T-helper 1 cell (primary cell): ENCODE measurements at places on chromosomes 7 and 10.

GRCh38 chr7:116500078-116500853 lies 728 bp downstream of the CAV2 start:
- DNase-seq, result no peak

DNA sequence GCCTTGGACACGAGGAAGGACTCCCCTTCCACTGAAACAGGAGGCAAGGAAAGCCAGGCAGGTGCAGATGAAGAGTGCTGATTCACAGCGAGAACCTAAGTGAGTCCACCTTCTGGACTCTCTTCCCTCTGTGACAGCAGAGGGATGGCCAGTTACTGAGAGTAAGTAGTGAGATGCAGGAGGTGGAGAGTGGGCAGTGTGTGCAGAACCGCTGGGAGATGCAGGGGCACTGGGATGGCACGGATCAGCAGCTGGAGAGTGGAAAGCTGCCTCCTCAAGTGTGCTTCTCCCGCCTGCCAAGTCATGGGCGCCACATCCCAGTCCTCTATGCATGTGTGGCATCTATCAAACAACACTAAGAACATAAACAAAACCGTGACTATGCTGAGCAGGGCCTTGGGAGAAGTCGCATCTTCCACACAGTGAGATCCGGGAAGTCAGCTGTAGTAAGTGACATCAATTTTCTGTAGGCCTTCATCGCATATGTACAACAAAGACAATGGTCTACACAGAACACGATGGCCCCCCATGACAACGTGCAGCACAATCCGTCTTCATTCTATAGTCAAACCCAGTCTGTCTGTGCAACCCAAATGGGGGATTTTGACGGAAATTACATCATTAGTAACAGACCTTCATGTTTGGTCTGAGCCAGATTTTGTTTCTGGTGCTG lies 217.4 kb upstream of the KLF14 start:
- peak; percentile 29 for DNase-seq

DNA sequence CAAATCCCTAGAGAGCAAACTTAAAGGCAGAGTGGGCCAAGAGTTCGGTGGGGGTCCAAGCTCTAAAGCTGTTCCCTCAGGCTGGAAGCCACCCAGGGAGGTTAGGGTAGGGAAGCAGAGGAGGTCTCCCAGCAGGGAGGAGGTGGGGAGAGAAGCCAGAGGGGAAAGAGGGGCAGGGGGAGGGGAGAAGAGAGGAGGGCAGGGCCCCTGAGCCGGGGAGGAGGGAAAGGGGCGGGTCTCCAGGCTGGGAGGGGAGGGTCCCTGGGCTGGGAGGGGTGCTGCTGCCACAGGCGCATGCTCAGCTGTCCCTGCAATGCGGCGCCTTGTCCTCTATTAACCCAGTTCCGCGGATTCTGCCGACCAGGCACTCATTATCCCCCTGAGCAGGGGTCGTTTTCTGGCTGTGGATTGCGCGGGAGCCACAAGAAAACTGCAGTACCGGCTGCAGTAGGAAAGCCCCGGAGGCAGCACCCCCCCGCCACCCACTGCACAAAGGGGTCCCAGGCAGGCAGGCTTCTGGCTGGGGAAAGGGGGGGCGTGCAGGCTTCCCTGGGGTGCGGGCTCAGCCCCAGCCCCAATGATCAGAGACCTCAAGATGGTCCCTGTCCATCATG lies 49.3 kb downstream of the CAMK2B start:
- DNase-seq, result no peak

GRCh38 chr7:139640681-139641080 lies 117.2 kb downstream of the CLEC2L start:
- no peak for DNase-seq

- DNase-seq, result no peak
Observed at GRCh38 chr10:75398200-75398691, 3.3 kb downstream of the ZNF503 start.

GRCh38 chr7:140050100-140050499 lies 12.7 kb downstream of the PARP12 start:
- DNase-seq, result no peak

DNA sequence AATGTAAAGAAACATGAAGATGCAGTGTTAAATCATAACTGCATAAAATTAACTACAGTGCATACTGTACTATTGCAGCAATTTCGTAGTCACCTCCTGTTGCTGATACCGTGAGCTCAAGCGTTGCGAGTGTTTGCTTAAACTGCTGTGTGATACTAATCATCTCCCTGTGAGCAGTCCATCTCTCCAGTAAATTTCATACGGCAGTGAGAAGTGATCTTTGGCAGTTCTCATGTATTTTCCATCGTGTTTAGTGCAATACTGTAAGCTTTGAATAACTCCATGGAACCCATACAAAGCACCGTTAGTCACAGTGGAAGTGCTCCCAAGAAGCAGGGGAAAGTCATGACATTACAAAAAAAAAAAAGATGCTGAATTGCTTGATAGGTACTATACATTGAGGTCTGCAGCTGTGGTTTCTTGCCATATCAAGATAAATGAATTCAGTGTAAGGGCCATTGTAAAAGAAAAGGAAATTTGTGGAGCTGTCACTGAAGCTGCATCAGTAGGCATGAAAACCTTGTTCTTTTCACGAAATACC lies 360.4 kb downstream of the EXOC4 start:
- DNase-seq, result no peak

DNA sequence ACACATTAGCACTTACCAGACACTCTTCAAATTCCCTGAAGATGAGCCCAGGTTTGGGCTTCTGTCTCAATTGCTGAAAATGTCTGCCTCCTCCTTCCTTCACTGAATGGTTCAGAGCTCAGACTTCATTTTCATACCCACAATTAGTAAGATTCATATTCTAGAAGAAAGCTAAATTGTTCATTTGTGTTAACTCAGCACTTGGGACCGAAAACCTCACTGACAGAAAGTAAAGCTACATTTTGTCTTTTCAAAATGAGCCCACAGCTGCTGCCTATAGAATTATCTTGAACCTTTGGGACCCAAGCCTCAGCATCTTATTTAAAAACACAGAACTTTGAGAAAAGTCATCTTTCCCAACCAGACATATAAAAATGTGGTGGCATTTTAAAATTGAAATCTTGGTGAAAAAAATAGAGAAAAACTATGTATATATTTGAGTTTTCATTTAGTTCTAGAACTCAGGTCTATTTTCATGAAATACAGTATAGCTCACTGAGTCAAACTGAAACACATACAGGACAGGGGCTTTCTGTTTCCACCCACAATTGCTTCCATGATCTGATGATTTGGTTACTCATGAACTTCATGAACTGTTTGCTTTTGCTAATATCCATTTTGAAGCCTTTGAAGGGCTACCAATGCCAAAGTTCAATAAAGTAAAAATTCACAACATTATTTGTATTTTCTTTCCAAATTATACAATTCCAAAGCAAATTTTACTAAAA lies 119.1 kb upstream of the PFKP start:
- no peak for DNase-seq

DNA sequence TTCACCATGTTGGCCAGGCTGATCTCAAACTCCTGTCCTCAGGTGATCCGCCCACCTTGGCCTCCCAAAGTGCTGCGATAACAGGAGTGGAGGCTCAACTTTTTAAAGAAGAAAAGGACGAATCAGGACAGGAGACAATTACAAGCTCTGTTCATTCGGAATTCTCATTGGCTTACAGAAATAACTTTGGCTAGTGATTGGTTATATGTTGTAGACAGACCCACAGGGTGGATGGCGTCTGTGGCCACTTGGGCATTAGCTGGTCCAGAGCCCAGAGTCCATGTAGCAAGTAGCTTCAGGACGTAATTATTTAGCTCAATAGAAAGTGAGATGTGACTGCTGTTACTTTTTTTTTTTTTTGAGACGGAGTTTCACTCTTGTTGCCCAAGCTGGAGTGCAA lies 160.5 kb upstream of the TNRC18 start:
- no peak for DNase-seq

- DNase-seq, result no peak
Observed at GRCh38 chr10:131167036-131167860, 144.3 kb downstream of the TCERG1L start.

GRCh38 chr7:156148547-156148946 lies 336.3 kb upstream of the SHH start:
- no peak for DNase-seq

DNA sequence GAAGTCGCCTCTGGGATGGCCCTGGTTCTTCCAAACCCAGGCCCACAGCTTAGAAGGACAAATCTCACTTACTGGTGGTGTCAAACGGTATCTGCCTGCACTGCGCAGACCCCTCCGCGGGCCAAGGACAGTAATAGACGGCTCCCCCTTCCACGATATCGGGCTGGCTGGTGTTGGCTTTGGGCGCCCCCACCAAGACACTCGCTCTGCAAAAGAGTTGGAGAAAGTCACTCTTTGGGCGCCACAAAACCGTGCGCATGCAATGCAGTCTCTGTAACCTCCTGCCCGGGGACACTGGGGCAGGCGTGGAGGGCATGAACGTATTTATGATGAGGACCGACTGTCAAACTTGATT lies 1.1 kb downstream of the ITGA8 start:
- no peak for DNase-seq

DNA sequence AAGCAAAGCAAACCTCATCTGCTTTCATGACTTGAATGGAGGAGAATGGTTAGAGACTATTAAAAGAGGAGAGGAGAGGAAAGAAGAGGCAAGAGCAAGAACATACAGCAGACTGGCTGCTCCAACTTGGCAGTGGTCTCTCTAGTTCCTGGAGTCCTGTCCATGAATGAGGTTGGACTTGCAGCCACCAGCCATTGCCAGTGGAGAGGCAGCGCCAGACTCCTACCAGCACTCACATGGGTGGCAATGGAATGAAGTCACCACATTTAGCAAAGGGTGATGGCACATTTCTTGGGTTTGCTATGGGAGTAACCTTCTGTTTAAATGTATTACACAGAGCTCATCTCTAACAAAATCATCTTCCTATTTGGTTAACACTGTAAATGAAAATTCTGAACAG lies 257.8 kb upstream of the IMMP2L start:
- DNase-seq, result no peak

DNA sequence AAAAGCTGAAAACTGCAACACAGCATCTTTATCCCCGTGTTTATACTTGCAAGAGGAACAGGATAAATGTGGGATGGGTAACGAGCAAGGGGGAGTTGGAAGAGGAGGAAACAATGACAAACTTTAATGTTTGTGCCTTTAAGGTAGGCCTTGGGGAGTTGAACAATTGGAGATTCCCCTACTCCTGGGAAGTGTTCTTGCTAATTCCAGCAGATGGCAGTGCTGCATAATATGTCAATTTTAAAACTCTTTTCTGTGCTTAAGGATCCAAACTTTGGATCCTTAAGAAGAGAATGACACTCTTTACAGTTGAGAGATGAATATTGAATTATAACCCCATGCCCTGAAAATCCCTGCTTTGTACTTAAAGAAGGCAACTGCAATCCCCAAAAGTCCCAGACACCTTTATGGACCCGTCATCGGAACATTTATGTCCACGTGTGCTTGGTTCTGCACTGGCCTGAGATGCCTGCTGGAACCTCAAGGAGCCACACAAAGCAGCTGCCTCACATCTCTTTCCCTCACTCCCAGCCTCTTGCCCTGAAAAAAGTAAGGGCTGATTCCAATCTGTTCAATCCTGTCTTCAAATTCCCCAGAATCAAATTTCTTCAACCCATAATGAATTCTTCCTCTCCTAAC lies 12.0 kb downstream of the IFIT5 start:
- DNase-seq, result no peak

GRCh38 chr7:7737674-7738073 lies 19.3 kb upstream of the RPA3 start:
- DNase-seq, result no peak

DNA sequence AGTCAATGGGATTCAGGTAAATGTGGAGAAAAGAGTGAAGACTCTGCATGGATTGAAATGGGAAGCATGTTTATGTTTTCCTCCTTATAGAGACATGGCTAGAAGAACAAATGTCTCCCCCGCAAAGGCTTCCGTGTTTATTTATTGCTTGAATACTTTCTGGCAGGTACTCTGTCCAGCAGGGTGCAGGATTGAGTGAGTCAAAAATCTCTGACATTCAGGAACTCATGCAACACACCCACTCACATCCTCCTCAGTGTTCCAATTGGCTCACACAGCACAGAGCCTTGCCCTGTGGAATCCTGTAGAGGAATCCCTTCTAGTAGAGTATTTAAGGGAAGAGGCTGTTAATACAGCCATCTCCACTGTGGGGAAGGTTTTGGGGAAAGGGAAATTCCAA lies 290.3 kb upstream of the VWC2 start:
- DNase-seq, result no peak

- no peak for DNase-seq
Observed at GRCh38 chr7:118182593-118183427, 1.2 kb upstream of the LSM8 start.

- DNase-seq, result no peak
Observed at GRCh38 chr7:7962851-7963250, 5.7 kb upstream of the GLCCI1 start.

DNA sequence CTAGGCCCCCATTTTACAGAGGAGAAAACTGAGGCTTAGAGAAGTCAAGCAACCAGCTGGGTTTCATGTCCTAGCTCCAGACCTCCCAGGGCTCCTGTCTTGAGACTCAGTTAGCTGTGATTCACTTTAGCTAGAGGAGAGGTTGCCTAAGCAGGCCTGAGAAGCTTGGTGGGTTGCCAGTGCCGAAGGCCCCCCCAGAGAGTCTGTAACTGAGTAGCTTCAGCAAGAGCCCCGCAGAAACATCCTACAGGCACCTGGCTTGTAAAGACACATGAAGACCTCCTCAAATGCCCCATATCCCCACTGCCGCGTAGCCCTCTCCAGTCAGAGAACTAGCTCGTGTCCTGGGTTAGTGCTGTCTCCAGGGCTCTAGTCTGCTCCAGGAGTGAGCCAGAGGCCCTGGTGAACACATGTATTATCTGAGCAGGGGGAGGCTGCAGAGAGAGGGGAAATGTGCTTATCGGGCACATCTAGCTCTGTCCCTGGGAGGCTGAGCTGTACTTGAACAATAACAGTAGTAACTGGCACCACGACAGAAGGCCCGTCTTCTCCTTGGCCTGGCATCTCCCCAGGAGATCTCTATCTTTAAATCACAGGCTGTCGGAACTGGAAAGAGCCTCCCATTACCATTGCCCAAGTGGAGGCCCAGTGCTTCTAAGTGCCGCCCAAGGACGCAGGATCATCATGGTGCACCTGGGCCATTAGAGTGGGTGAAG lies 28.9 kb downstream of the UNC5B start:
- no peak for DNase-seq

GRCh38 chr10:128008521-128009250 lies 101.8 kb downstream of the PTPRE start:
- no peak for DNase-seq

DNA sequence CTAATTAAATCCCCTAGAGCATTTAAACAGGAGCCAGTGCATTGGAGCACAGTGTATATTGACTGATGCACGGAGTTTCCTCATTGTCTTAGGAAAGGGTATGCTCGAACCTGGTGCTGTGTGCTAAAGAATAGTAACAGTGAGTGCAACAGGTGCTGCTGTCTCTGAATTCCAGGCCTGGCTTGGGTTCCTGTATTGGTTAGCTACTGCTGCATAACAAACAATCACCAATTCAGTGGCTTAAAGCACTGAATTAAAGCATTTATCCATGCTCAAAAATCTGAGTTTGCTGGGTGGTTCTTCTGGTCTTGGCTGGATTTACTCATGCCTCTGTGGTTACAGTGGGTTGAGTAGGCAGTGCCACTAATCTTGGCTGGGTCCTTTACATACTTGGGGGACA lies 1.8 kb upstream of the PNLIPRP1 start:
- DNase-seq, result no peak

- DNase-seq, result no peak
Observed at GRCh38 chr7:2066251-2066919, 166.4 kb downstream of the MAD1L1 start.
